H1 (cell line): ENCODE measurements at places on chromosomes 5 and 9.
A peak's percentile ranks its signal among the peaks of the same experiment; 100 is the strongest.

- no peak for DNase-seq
These were observed 115.7 kb upstream of the EPB41L4A start for GRCh38 chr5:112534611-112535255.

DNA sequence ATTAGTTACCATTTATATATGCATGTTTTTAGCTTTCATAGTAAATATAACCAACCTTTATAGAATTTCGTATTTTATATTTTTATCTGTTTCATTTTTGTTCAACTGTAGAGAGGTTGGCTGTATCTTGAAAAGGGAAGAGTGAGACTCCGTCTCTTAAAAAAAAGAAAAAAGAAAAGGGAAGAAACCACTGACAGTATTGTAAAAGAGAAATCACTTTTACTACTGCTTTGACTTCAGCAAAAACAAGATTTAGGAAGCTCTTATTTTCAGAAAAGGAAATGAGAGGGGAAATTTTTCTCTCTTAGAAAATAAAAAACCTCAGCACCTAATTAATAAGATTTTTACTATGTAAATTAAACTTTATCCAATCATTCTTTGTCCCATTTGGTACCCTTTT, 14.4 kb downstream of the POLK start:
- no peak for DNase-seq

GRCh38 chr9:33908749-33909148, 91.8 kb downstream of the UBE2R2 start:
- DNase-seq: no peak

DNA sequence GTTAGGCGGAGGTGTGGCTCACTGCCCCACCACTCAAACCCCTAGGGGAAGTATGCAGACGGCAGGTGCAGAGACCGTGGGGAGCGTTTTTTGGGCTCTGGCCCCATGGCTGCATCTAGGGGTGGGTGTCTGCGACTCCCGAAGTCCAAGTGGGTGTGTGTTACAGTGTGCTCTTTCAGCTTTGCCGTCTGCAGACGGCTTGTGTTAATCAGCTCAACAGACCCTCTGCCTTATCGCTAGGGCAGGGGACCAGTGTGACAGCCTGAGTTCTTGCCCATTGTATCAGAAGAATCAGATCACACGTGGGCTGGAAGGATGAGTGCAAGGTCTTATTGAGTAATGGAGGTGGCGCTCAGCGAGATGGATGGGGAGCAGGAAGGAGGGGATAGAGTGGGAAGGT, 162.8 kb downstream of the ENC1 start:
- DNase-seq: no peak

DNA sequence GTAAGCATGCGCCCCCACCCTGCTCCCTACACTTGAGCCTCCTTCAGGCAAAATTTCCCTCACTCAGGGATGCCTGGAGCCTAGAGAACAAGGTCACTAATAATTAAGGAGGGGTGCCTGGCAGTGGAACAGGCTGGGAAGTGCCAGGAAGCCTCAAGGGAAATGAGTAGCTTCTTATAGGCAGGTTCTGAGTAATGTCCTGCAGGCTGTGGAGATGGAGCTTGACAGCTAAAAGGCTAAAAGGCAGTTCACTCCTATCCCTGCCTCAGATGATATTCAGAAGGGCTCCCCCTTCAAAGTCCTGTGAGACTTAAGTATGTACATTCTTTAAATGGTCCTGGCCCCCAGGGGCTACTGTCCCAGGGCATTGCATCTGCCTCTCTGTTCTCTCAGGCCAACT, 65.5 kb upstream of the SMIM32 start:
- no peak for DNase-seq

DNA sequence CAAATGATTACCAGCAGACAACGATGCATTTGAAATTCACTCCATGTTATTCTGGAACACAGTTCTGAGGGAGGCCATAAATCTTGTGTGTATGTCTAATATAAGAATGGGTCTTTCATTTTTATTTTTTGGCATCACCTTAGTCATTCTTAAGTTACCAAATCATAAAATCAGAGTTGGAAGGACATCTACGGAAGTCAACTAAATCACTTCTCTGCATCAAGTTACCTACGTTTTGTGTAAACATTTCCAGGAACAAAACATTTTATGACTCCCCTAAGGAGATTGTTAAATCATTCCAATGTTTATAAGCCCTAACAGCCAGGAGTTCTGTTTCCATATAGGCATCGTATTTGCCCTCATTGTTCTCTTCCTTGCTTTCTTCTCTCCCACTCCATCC, 378.2 kb downstream of the FAM170A start:
- DNase-seq: no peak

DNA sequence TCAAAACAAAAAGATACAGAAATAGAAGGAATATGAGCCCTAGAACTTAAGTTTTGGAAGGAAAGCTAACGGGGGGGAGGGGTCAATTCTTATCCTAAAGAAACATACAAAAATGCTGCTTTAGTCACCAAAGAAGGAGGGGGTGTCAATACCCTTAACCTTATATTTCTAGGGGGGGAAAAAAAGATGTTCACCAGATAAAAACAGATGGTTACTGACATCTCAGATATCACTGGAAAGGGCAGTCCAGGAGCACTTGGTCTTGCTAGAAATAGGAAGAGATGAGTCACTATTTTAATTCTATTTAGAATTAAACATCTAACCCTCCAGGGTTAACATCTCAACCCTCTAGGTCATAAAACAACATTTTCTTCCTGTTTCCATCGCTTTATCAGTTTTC, 1.7 kb downstream of the DIAPH1 start:
- no peak for DNase-seq

DNA sequence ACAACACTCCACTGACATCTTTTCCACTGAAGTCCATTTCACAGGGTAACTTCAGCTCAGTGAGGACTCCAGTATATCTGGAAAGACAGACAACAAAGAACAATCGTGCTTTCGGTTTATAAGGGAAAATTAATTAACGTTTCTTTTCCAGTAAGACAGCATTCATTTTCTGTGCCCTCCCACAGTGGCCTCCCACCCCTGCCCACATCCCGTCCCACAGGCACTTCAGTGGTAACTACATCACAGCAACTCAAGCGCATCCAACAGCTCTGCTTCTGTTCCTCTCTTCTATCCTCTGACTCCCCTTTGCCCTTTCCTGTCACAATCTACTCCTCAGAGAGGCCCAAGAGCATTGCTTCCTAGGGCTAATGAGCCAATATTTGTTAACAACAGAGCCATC, 40.3 kb downstream of the GLDC start:
- DNase-seq: no peak

GRCh38 chr5:119302916-119303897, 52.6 kb upstream of the TNFAIP8 start:
- DNase-seq: no peak

GRCh38 chr9:69170231-69170630, 3.8 kb upstream of the TJP2 start:
- DNase-seq: no peak

GRCh38 chr5:59095480-59095879, 512.6 kb downstream of the RAB3C start:
- no peak for DNase-seq

- no peak for DNase-seq
These were observed 418.8 kb downstream of the MAN2A1 start for GRCh38 chr5:110108520-110108919.

GRCh38 chr5:38607930-38608564, 51.6 kb upstream of the LIFR start:
- no peak for DNase-seq

DNA sequence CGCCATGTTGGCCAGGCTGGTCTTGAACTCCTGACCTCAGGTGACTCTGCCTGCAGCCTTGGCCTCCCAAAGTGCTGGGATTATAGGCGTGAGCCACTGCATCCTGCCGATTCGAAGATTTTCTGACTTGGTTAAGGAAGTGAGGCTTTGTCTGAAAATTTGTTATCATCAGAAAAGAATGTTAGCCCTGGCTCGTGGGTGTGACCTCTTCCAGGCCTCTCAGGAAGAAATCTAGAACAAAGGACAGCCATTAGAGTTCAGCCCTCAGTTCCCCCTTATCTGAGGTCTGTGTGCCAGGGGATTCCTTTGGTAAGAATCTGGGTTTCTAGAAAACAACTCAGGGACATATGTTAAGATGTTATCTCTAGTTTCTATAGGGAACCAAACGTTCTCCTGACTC, 6.2 kb downstream of the OR2S2 start:
- peak; percentile 14 for DNase-seq

GRCh38 chr5:59279979-59280378, 613.5 kb downstream of the PDE4D start:
- no peak for DNase-seq

GRCh38 chr5:15584528-15584927, 84.5 kb downstream of the FBXL7 start:
- no peak for DNase-seq

- DNase-seq: no peak
These were observed 32.3 kb upstream of the NIPBL start for GRCh38 chr5:36844305-36844704.

- DNase-seq: no peak
These were observed 569.8 kb upstream of the ADAMTS16 start for GRCh38 chr5:4570047-4570995.

GRCh38 chr5:168408561-168409305, 77.5 kb upstream of the RARS1 start:
- no peak for DNase-seq

- DNase-seq: no peak
These were observed 193.6 kb downstream of the GLIS3 start for GRCh38 chr9:4106081-4106759.

- no peak for DNase-seq
These were observed 15.7 kb downstream of the SAP30L start for GRCh38 chr5:154461531-154461930.

- no peak for DNase-seq
These were observed 215.6 kb downstream of the TLE1 start for GRCh38 chr9:81473708-81474107.
